ENCODE measurements at places on chromosomes 3 and 15. TPM values are rescaled to one million over a fixed set of nuclear protein-coding genes. Genes with fewer than 3 reads are reported as not detected.

Gene SH2D7
- not detected for polyA plus RNA-seq

Gene SPPL2A
- 81.3 TPM for polyA plus RNA-seq

- DNase-seq = no peak
Observed at GRCh38 chr3:146655333-146655996, 50.3 kb upstream of the PLSCR5 start.

DNA sequence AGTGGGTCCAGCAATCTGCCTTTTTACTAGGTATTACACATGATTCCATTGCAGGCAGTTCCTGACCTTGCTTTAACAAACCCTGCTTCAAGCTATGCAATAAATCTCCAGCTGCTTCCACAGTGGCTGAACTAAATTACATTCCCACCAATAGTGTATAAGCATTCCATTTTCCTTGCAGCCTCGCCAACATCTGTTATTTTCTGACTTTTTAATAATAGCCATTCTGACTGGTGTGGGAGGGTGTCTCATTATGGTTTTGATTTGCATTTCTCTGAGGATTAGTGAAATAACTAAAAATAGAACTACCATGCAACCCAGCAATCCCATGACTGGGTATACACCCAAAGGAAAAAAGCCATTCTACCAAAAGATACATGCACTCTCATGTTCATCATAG, 36.4 kb upstream of the DNAJC13 start:
- DNase-seq = no peak

Gene ZNF662
- polyA plus RNA-seq = not detected

Gene HYAL1
- 0.62 TPM for polyA plus RNA-seq

DNA sequence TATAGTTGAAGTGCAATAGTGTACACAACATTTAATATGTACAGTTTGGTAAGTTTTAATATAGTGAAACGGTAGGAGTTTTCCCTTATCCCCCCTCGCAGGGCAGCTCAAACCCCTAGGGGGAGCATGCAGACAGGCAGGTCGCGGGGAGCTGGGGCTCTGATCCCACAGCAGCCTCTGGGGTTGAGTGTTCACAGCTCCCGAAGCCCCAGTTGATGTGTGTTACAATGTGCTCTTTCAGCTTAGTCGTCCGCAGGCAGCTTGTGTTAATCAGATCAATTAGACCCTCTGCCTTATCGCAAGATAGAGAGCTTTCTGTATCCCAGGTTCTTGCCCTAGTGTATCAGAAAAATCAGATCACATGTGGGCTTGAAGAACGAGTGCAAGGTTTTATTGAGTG, 143.1 kb upstream of the CHRNA7 start:
- no peak for DNase-seq

Gene FBXO40
- polyA plus RNA-seq = not detected
